Muscle of leg (tissue), 16 donors: ENCODE measurements at places on chromosomes 1 and 21. TPM values are rescaled to one million over a fixed set of nuclear protein-coding genes. Genes with fewer than 3 reads are reported as not detected.

UBE2U gene
- total RNA-seq = not detected

SLAMF7 gene
- 0.13 TPM for total RNA-seq

LIPI gene
- not detected for total RNA-seq

DNA sequence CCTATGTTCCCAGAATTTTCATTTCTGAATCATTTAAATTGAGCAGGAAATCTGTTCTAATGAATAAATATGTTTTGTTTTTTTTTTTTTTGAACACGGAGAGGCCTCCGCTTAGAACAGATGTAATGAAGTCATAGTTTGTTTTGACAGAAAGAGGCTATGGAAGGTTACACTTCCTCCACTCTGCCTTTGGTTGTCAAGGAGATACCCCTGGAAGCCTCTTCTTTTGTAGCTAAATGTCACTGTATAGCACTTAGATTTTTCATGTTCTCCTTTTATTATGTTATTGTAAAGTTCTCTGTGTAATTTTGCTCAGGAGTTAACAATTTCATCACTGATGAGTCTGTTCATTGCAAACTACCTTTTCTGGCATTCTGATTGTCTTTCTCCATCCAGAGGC lies 22.7 kb upstream of the GNG12 start:
- peak; percentile 54 for DNase-seq

GRCh38 chr1:94715321-94715720 lies 104.8 kb upstream of the SLC44A3 start:
- no peak for DNase-seq

- peak; percentile 13 for DNase-seq
Measured at GRCh38 chr1:24803220-24803619, 58.0 kb downstream of the CLIC4 start.

GRCh38 chr1:118021668-118022067 lies 92.1 kb downstream of the WDR3 start:
- peak; percentile 43 for DNase-seq

GRCh38 chr1:205834751-205835150 lies 15.2 kb downstream of the PM20D1 start:
- DNase-seq = no peak

DNA sequence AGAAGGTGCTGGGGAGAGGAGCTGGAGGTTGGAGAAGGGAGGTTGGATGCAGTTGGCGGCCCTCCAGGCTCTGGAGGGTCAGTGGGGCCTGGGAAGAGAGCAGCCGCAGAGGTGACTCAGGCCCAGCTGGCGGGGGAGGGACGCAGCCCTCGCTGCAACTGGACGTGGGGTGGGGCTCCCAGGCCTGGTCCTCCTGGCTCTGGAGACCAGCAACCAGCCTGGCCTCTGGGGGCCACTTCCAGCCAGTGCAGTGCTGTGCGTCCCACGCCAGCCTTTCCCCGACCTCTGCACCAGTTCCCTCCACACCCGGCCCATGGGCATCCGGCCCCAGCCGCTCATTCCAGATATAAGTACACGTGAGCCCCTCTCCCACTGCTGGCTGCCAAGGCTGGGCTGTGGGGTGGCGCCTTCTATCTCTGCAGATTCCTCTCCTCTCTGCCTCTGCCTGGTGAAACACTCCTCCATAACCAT lies 38.0 kb upstream of the COL18A1 start:
- peak; percentile 67 for DNase-seq

GRCh38 chr1:59738591-59739015 lies 76.1 kb upstream of the HOOK1 start:
- DNase-seq = no peak

DNA sequence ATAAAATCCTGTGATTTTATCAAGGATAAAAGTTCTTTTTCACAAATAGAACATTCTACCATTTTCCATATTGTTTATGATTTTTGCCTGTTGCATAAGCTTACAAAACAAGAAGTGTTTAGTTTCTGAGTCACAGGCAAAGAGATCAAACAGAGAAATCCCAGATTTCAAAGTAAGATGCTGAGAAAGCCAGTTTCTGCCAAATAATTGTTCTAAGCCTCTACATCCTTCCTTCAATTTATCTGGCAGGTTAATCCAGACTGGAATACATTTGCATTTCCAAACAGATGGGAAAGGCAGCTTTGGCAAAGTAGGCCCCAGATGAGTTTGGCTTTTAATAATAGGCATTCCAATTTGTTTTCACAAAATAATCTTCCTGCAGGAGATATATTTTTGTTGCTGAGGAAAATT lies 2.5 kb downstream of the SLC1A7 start:
- peak; percentile 70 for DNase-seq

DNA sequence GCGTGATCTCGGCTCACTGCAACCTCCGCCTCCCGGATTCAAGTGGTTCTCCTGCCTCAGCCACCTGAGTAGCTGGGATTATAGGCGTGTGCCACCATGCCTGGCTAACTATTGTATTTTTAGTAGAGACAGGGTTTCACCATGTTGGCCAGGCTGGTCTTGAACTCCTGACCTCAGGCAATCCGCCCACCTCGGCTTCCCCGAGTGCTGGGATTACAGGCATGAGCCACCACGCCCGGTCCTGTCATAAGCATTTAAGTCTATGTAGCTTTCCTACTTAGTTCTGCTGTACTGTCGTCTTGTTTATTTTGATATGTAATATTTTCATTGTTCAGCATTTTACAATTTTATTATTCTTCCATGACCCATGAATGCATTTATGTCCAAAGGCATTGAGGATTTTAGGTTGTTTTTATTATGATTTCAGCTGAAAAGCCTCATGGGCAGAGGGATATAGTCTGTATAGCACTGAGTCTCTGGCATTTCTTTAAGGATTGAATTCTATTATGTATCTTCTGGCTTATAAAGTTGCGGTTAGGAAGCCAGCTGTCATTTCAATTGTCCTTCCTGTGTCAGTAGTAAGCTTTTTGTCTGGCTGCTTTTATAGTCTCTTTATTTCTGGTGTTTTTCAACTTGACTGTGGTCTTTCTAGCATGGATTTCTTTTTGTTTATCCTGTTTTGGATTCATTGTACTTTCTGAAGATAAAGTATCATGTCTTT lies 9.2 kb downstream of the AGPAT3 start:
- DNase-seq = no peak
